ENCODE measurements at places on chromosomes 12 and 14.

- DNase-seq = no peak
These were observed 20.6 kb upstream of the SNRPF start for GRCh38 chr12:95838125-95838524.

GRCh38 chr12:88960213-88960878 lies 380.1 kb upstream of the KITLG start:
- DNase-seq = peak; percentile 26

- no peak for DNase-seq
These were observed 15.4 kb upstream of the HIGD1C start for GRCh38 chr12:50936821-50937530.

DNA sequence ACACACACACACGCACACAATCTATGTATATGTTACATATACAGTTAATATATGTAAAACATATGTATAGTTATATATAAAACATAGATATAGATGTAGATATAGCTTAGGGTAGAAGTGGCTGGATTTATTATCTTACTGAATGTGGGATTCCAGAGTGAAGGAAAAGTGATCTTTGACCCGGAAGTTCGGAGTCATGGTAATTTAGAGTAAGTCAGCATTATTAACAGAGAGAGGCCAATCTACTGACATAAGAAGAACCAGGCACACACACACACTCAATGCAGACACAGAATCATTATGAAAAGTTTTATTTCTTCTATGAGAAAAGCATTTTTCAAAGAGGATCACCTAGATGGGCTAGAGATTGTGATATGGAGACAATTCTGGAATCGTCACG lies 384.2 kb upstream of the NOVA1 start:
- DNase-seq = no peak

- no peak for DNase-seq
These were observed 9.2 kb downstream of the PSMC6 start for GRCh38 chr14:52716155-52716554.

DNA sequence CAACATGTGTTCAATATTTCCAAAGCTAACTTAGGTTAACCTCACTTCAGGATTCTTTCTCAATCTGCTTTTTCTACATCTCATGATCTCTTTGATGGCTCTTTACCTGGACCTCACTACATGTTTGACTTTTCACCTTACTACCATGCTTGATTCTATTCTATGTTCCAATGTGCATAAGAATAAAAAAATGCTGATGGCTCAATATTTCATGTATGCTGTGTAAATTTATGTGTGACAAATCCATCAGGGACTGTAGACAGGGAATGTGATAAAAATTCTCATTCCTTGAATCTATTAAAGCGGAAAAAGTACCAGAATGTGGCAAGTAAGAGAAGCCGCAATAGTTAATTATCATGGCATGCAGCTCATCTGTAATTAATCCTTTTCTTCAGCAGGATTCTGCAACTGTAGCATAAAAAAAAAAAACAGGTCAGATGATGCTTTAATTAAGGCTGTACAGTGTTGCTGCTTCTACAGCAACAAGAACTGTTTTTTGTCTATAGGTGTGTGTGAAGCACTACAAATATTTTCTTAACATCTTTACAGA lies 276.9 kb upstream of the PRKD1 start:
- DNase-seq = no peak

DNA sequence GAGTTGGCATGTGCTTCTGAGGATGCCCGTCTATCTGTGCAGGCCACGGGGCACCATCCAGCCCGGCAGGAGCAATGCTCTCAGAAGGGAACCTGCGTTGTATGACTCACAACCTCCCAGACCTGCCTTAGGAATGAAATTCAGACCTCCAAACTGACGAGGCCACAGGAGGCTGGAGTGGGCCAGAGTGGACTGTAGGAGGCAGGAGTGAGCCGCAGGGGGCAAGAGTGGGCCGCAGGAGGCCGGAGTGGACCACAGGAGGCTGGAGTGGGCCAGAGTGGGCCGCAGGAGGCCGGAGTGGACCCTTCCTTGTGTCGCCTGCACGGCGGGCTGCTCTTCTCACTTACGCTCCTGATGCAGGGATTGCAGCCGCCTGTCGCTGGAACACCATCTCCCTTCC lies 11.1 kb upstream of the FBRSL1 start:
- no peak for DNase-seq

DNA sequence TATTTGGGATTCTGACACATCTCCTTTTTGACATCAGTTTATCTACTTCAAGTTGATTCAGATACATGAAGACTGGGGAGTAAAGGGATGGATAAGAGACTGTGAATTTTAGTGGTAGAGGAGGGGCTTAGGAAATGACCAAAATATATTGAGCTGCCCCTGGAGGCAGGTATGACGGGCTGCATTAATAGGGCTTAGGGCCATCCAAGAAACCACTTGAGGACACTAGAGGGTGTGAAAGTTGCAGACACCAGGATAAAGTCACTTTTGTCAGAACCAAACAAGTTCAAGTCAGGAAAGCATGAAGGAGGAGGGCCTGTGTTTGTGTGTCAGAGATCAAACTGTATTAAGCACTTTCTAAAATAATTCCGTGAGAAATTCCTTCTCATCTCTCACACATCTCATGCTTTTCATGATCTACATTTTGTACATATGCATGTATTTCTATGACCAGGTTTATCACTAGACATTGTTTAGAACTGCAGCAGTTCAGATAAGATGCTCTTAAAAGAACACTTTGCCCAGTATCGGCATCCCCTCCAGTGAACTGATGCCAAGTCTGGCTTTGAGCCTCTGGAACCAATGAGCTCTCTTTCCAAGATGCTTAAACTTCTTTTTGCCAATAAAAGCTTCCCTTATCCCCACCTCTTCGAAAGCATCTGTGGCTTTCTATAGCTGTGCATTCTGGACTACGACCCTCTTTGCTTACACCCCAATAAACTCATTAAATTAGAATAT lies 136.9 kb downstream of the SLC38A1 start:
- DNase-seq = no peak

DNA sequence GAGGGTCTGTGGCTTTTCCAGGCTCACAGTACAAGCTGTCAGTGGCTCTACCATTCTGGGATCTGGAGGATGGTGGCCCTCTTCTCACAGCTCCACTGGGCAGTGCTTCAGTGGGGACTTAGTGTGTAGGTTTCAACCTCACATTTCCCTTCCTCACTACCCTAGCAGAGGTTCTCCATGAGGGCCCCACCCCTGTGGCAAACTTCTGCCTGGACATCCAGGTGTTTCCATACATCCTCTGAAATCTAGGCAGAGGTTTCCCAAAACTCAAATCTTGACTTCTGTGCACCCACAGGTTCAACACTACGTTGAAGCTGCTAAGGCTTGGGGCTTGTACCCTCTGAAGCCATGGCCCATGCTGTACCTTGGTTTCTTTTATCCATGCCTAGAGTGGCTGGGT lies 40.3 kb downstream of the KTN1 start:
- no peak for DNase-seq

DNA sequence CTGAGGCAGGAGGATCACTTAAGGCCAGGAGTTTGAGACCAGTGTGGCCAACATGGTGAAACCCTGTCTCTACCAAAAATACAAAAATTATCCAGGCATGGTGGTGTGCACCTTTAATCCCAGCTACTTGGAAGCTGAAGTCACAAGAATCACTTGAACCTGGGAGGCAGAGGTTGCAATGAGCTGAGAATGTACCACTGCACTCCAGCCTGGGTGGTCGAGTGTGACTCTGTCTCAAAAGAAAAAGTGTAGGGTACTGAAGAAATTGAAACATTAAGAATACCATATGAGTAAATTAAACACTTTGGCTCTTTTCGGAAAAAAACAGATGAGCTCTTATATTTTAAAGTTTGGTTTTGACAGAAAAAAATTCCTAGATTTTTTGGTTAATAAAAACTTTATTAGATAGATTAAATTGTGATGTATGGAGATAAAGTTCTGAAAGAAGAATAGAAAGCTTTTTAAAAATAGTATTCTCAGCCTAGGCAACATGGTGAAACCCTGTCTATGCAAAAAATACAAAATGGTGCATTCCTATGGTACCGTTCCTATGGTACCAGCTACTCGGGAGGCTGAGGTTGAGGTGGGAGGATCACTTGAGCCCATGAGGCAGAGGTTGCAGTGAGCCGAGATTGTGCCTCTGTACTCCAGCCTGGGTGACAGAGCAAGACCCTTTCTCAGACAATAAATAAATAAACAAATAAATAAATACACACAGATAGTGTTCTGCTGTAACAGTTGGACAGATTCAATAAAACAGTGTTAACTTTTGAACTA lies 20.1 kb downstream of the MDM2 start:
- no peak for DNase-seq

- DNase-seq = no peak
These were observed 10.5 kb upstream of the SSTR1 start for GRCh38 chr14:38197001-38197783.

DNA sequence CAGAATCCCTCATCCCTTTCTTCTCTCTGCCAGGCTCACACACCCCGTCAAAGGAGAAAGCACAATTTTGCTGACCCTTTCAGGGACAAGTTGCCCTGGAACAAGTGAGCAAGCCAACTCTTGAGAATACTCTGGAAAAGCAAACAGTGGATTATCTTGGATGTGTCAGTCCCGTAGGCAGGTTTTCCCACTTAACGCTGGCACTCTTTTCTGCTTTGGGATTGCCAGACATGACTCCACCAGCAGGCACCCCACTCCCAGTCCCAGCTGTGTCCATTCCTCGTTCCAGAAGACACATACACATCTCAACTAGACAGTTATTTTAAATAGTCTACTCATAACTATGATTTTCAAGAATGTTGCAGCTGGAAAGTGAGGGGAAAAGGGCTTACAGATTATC lies 145.5 kb upstream of the CDKN3 start:
- no peak for DNase-seq

DNA sequence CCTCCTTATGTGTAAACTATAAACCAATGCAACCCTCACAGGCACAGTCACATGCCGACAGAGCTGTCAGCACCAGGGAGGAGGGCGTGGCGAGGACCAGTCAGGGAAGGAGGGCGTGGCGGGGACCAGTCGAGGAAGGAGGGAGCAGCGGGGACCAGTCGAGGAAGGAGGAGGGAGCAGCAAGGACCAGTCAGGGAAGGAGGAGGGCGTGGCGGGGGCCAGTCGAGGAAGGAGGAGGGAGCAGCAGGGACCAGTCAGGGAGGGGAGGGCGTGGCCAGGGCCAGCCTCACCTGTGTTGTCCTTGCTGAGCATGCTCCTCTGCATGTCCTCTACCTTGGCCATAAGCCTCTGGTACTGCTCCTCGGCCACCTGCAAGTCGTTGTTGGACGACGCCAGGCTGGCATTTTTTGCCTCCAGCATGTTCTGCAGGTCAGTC lies 24.2 kb downstream of the GOLGA3 start:
- no peak for DNase-seq

GRCh38 chr12:29425722-29426121 lies 44.8 kb upstream of the ERGIC2 start:
- DNase-seq = no peak

- no peak for DNase-seq
These were observed 3.4 kb downstream of the CYP46A1 start for GRCh38 chr14:99687284-99688209.

DNA sequence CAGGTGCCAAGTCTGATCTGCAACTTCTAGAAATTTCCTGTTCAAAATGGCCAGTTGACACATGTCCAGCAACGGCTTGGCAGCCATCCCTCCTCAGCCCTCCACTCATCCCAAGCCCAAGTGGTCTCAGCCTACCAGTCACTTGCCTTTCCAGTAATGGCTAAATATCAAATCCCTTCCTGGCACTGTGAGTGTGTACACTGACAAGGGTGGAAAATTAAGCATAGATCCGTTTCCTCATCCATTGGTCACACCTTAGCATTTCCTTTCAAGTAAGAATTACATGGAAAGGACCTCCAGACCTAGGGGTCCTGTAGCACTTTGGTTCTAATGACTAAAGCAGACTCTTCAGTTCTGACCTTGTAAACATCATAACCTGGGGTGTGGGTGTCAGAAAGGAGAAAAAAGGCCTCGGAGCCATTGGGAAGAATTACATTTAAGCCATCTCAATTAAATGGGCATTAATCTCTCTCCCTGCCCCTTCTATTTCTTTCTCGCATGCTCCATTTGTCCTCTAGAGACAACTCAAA lies 15.4 kb downstream of the LLPH start:
- no peak for DNase-seq

GRCh38 chr14:62916551-62916950 lies 128.7 kb downstream of the KCNH5 start:
- no peak for DNase-seq

- no peak for DNase-seq
These were observed 62.6 kb upstream of the BICD1 start for GRCh38 chr12:32043928-32044549.

- DNase-seq = no peak
These were observed 17.9 kb upstream of the TCL1B start for GRCh38 chr14:95668235-95668772.

DNA sequence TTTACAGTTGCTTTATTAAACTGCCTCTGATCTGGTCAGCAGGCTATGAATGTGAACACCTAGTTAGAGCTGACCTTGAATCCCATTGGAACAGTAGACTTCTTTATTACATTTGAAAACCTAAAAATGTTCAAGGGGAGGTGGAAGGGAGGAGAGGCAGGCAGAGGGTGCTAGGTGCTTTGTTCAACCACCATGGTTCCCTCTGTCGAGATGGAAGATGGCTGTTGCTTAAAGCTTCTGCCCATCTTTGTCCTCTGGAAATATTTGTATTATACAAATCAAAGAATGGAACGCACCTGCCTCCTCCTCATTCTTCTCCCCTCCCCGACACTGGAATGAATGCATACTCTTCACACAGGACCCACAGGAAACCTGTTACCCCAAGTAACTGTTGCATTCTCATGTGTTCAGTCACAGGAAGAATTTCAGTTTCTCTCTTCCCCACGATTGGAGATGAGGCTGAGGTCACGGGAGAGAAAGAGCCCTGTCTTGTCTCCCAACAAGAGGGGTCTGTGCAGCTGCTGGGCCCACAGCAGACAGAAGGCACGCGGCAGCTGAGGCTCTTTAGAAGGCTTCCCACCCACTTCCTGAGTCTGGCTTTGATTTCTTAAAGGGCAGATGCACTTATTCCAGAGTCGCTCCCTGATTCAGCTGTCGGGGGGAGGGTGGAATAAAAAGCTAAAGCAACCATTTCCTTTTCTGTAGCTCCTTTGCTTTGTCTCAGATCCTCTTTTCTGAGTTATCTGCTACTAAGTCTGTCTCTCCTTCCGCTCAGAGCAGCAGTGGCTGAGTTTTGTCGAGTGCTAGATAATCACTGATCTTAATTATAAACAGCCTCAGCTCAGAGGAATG lies 217.9 kb upstream of the BTG1 start:
- no peak for DNase-seq
